ENCODE measurements at places on chromosomes 6 and 20. TPM values are rescaled to one million over a fixed set of nuclear protein-coding genes. Genes with fewer than 3 reads are reported as not detected.
A peak's percentile ranks its signal among the peaks of the same experiment; 100 is the strongest.

- DNase-seq: no peak
Measured at GRCh38 chr6:38640216-38640909, 634 bp upstream of the BTBD9 start.

GRCh38 chr6:10556992-10557391 is 35.8 kb downstream of the GCNT2 start:
- no peak for DNase-seq

GRCh38 chr6:27624694-27625262 is 151.9 kb upstream of the ZNF184 start:
- no peak for DNase-seq

DNA sequence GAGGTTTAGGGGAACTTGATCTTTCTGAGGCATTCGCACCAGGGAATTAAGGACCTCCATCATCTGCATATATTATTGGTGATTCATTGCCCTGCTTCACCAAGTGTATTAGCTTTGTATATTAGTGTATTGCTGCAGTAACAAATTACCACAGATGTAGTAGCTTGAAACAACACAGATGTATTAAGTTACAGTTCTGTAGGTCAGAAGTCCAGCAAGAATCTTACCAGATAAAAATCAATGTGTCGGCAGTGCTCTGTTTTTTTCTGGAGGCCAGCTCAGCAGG is 65.8 kb downstream of the HMGN3 start:
- no peak for DNase-seq

- DNase-seq: no peak
Measured at GRCh38 chr6:132322398-132322797, 78.9 kb downstream of the MOXD1 start.

DNA sequence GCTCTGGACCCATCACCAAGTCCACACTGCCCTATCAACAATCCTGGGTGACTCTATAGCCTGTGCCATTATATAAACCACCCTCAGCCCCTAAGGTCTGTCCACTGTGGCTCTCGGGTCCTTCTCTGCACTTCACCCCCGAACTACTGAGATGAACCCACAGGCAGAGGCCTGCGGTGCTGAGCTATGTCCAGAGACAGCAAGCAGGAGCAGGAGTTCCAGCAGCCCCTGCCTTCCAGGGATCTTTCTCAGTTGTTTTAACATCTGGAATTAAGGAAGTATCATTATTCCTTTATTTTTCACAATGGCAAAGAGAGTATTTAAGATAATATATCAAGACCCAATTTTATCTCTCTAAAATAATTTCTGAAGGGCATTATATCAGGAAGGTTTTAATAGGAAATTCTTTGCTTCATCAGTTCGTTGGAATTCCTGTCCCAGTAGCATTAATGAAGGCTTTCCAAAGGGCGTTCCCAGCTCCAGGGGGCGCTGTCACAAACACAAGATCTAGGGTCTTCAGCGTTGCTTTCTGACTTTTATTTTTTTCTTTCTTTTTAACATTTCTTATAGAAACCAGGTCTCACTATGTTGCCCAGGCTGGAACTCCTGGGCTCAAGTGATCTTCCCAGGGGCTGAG is 27.3 kb downstream of the RRBP1 start:
- no peak for DNase-seq

- DNase-seq: no peak
Measured at GRCh38 chr20:46999801-47000465, 105.3 kb downstream of the EYA2 start.

GRCh38 chr20:47418069-47418757 is 61.7 kb upstream of the ZMYND8 start:
- DNase-seq: no peak

GRCh38 chr20:31580706-31581105 is 24.4 kb upstream of the ID1 start:
- no peak for DNase-seq

- peak; percentile 85 for DNase-seq
Measured at GRCh38 chr20:53643031-53643832, 49.6 kb upstream of the ZNF217 start.

- DNase-seq: no peak
Measured at GRCh38 chr6:95866732-95867131, 149.0 kb upstream of the FUT9 start.

DNA sequence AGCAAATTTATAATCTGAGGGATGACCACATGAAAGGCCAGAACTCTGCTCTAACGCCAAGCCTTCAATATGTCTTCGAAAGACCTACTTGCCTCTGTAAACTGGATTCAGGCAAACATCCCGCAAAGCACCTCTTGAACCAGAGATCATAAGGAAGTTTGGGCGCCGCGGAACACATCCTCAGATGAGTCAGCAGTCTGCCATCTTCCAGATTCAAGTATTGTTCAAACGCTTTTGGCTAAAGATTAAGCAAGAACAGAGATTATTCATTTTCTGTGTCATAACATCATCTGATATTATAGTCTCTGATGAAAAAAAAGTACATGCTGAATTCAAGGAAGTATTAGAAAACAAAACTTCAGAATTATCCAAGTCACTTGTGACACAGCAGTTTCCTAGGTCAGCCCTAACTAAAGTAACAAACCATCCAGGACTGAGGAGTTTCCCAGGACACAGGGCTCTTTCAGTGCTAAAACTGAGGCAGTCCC is 20.8 kb downstream of the TBC1D7 start:
- DNase-seq: peak; percentile 34

DNA sequence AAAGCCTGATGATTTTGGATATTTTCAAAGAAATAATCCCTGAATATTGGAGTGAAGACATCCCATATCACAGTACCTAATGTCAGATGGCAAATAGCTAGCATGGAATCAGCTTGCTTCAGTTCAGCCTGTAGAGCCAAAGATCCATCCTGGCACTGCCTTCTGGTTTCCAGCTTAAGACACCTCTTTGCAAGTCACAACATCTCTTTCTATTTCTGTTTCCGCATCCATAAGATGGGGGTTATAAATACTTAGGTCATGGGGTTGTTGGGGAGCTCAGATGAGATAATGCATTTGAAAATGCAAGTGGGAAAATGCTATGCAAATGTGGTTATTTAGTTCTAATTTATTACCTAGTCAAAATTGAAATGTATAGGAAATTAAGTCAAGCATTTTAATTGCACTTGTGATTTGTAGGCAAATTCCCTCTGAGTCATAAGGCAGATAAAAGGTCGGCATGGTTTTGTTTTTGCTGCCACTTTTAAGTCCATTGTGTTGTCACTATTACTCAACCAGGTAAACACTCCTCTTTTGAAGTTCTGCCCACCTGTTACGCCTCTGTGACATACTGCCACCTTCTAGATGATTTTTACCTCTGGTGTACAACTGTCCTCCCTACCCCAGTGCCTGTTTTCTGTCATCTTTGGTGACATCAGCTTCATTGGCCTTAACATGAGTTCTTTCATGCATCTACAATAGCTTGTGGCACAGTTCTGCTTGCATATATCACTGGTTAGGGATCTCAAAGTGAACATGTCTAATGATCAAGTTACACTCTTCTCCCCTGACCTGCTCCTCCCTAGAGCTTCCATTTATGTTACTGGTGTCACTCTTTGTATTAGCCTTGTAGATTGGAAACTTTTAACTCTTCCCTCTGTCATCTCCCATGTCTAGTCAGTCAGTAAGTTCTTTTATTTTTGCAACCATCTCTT is 96.6 kb downstream of the CDKAL1 start:
- DNase-seq: no peak

- no peak for DNase-seq
Measured at GRCh38 chr6:165674155-165675029, 11.4 kb upstream of the PDE10A start.

- no peak for DNase-seq
Measured at GRCh38 chr20:63222541-63222940, 6.6 kb upstream of the YTHDF1 start.

- no peak for DNase-seq
Measured at GRCh38 chr6:54060286-54060685, 51.0 kb upstream of the MLIP start.

- no peak for DNase-seq
Measured at GRCh38 chr6:2893281-2893680, 9.8 kb downstream of the SERPINB9 start.

- no peak for DNase-seq
Measured at GRCh38 chr6:3916211-3916610, 67.0 kb downstream of the FAM50B start.

- no peak for DNase-seq
Measured at GRCh38 chr6:151659212-151659611, 148.3 kb upstream of the ESR1 start.

DNA sequence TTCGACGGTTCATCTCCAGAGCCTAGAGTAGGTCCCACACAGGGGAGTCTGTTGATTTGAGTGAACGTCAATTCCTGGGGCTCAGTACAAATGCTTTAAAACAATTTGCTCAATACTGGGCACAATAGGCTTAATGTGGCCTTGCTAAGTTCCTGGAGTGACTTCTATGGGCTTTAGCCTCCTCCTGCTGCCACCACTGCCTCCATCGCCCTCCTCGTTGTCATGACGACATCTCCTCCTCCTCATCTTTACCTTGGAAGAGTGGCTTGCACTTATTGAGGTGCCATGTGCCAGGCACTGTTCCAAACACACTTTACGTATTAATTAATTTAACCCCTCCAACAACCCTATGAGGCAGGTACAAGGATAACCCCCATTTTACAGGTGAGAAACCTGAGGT is 11.8 kb upstream of the ZMYND8 start:
- no peak for DNase-seq

- DNase-seq: no peak
Measured at GRCh38 chr6:138540468-138540867, 41.2 kb upstream of the NHSL1 start.

DNA sequence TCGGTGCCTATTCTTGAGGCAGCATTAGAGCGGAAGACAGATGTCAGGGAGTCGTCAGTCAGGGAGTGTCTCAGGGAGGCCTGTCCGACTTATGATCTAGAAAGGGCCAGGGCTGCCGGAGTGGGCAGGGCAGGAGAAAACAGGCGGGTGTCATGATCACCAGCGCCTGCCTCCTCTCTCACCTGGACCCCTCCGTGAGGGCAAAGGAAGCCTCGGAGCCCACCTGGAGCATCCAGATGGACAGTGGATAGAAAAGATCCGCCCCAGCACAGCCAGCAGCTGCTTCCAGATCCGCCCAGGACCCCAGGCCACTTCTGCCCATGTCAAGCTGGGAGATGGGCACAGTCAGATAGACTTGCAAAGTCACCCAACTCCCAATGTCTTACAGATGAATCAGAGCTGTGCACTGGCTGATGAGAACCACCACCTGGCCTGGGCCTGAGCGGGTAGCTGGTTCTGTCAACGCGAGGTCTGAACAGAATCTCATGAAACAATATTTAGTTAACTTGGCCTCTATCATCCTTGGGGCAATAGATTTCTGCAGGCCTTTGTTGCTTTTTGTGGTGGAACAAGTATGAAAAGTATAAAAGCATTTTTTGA is 22.2 kb downstream of the PSMG4 start:
- DNase-seq: no peak

DNA sequence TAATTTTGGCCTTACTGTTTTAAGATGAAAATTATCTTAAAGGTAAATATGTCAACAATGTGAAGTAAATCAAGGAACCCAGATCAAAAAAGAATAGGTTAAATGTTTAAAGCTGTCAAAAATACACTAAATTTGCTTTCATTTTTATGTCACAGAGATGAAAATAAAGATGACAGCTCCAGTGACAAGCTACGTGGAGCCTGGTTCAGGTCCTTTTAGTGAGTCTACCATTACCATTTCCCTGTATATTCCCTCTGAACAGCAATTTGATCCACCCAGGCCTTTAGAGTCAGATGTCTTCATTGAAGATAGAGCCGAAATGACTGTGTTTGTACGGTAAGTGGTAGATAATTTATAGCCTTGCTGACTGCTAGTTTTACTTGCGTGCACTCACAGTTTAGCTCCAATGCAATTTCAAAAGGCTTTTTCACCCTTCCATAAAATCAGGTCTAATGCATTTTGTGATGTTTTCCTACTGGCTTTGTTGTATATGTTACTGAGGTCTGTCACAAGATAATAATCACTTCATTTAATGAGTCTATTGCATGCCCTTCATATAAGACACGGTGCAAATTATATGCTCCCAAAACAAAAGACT is 1.9 kb downstream of the HEBP2 start:
- DNase-seq: no peak

GRCh38 chr20:19013907-19014306 is 198.5 kb upstream of the SLC24A3 start:
- no peak for DNase-seq

DNA sequence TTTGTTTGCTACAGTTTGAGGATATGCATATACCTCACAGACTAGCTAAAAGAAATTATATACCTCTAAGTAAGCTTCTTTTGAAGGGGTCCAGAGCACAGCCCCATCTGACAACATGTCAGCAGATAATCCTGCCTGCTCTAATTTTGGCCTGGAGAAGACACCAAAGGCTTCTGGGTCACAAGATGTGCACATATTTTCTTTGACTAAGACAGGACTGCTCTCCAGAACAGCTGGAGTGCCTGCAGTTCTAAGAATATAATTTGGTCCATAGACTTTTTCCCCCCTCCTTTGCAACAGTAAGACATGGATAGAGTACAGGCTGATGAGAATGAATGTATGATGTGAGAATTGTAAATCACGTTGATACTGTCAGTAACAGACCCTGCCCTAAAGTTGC is 107.9 kb upstream of the KCNK16 start:
- DNase-seq: no peak

DNA sequence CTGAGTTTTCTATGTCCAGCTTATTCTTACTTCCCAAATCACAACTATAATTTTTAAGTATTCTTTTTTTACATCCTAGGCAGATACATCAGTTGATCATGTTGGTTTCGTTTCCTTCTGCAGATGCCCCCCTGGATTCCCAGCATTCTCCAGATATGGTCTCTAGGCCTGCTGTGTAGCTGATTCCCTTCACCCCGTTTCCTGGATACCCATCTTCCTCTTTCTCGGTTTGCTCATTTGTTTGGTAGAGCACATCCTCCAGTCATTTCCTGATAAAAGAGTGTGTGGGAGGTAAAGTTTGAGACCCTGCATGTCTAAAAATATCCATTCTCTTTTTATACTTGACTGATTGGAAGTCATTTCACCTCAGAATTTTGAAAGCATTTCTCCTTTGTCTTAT is 66.4 kb downstream of the ANKS1A start:
- DNase-seq: no peak

DNA sequence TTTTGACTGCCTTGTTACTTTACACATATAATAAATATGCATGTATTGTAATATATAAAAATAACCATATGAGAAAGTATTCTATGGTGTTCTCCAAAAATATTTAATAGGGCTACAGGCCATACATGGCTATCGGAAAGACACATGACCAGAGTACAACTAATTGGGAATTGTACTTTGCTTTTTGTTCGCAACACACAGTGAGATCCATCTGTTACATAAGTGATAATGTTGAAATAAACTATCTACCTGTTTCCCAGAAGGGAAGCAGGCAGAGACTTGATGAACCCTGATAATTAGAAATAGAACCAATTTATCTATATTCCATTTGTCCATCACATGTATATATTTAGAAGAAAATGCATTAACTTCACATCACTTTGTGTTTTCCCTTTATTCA is 344.0 kb upstream of the PLCB4 start:
- no peak for DNase-seq

DDX43 gene
- total RNA-seq: 0.77 TPM

IL17A gene
- not detected for total RNA-seq

DEFB123 gene
- total RNA-seq: not detected

TBC1D20 gene
- total RNA-seq: 29.4 TPM

PLAGL2 gene
- 41.4 TPM for total RNA-seq

ULBP3 gene
- total RNA-seq: 1.4 TPM

TRIM31 gene
- not detected for total RNA-seq

RBBP8NL gene
- not detected for total RNA-seq

RPN2 gene
- total RNA-seq: 178 TPM

CNKSR3 gene
- total RNA-seq: not detected

ENPP3 gene
- 0.93 TPM for total RNA-seq

KHDRBS2 gene
- total RNA-seq: not detected

GJA10 gene
- 1.3 TPM for total RNA-seq

HRH3 gene
- total RNA-seq: not detected

Measured in activated CD8-positive, alpha-beta memory T cell treated with anti-CD3 and anti-CD28 coated beads, Interleukin-2, amount 10 ng/mL, durations not matched to agents 7 days and 5 days (primary cell).